Uterus (tissue), 4 donors: ENCODE measurements at places on chromosomes 16 and 17. TPM values are rescaled to one million over a fixed set of nuclear protein-coding genes. Genes with fewer than 3 reads are reported as not detected.

Gene LITAFD
- total RNA-seq, result not detected

Gene HLF
- 81.2 TPM for total RNA-seq

Gene MAPK8IP3
- total RNA-seq, result 87.4 TPM

Gene TBC1D3C
- total RNA-seq, result not detected

- H3K36me3 ChIP-seq, result no peaks in the 10 kb centered on the region
- no peak overlapping the region for H3K27ac ChIP-seq
- no peak overlapping the region for H3K4me3 ChIP-seq
- H3K4me1 ChIP-seq, result no peaks in the 10 kb centered on the region
- DNase-seq, result no peak
- no peaks in the 10 kb centered on the region for H3K27me3 ChIP-seq
Measured at GRCh38 chr17:61733021-61733420, 130.3 kb downstream of the BRIP1 start.

GRCh38 chr17:44416558-44417289, 27.3 kb upstream of the ITGA2B start:
- H3K36me3 ChIP-seq, result no peaks in the 10 kb centered on the region
- H3K27ac ChIP-seq, result no peak overlapping the region

DNA sequence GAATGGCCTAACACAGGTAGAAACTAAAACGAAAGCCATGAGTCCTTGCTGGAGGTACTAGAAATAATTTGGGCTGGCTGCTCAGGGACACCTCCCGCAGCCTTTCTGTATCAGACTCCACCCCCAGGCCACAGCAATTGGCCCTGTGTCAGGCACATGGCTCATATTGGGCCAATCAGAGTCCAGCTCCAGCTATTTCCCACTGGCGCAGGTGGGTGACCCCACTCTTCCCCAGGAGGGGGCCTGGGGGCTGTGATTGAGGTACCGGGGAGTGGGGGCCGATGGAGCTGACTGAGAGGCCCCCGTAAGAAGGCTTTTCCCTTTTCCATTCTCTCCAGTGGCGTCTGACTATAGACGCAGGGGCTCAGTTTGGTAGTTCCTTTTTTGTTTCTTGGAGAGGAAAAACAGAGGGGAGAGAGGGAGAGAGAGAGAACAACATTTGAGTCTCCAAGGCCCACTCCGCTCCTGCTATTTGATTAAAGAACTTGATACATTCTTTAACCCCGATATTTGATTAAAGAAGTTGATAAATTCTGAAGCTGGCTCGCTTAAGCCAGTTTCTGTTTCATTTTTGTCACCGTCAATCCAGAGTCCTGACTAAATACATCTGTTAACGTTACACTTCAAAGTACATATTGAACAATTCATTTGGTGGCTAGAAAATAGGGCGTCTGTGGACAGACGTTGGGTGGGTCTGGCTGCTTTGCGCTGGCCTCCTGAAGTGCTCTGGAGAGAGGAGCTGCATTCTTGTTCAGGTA, 26.3 kb downstream of the FOXL1 start:
- no peak overlapping the region for H3K27ac ChIP-seq
- DNase-seq, result no peak
- no peaks in the 10 kb centered on the region for H3K27me3 ChIP-seq
- H3K4me3 ChIP-seq, result no peak overlapping the region
- H3K36me3 ChIP-seq, result no peaks in the 10 kb centered on the region
- H3K4me1 ChIP-seq, result no peaks in the 10 kb centered on the region

- H3K4me1 ChIP-seq, result peaks cover 6% of the 10 kb centered on the region
- H3K36me3 ChIP-seq, result no peaks in the 10 kb centered on the region
- peak overlapping the region; percentile 84 for H3K27ac ChIP-seq
- no peaks in the 10 kb centered on the region for H3K27me3 ChIP-seq
- peak overlapping the region; percentile 96 for H3K4me3 ChIP-seq
- DNase-seq, result no peak
Measured at GRCh38 chr17:39400547-39401411, 647 bp downstream of the FBXL20 start.

- no peaks in the 10 kb centered on the region for H3K4me1 ChIP-seq
- H3K36me3 ChIP-seq, result no peaks in the 10 kb centered on the region
- H3K27ac ChIP-seq, result no peak overlapping the region
- H3K4me3 ChIP-seq, result no peak overlapping the region
- no peak for DNase-seq
Measured at GRCh38 chr17:40810494-40810893, 10.7 kb upstream of the KRT28 start.

GRCh38 chr17:78812855-78813254, 27.8 kb downstream of the USP36 start:
- H3K4me3 ChIP-seq, result no peak overlapping the region
- no peaks in the 10 kb centered on the region for H3K36me3 ChIP-seq
- peak overlapping the region; percentile 64 for H3K27ac ChIP-seq
- no peaks in the 10 kb centered on the region for H3K4me1 ChIP-seq
- DNase-seq, result no peak
